ENCODE measurements at places on chromosomes 4 and X. TPM values are rescaled to one million over a fixed set of nuclear protein-coding genes. Genes with fewer than 3 reads are reported as not detected.

The NOX1 gene
- total RNA-seq, result not detected

DNA sequence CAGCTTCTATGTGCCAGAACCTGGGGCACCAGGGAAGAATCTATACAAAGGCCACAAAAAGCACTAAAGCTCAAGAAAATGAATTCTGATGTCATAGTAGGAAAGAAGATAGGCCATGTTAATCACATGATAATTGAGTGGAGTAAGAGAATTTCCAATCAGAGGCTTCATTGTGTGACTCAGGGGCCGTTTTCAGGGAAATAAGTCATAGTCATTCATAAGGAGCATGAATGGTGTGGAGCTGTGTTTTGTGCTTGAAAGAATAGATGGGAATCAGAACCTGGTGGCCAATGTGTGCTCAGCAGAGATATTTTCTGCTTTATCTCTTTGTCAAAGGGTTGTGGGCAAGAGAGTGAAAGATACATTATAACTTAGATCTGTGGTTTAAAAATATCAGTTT, 102.4 kb upstream of the ZDHHC15 start:
- no peak for DNase-seq

GRCh38 chrX:133999031-133999705, 13.8 kb upstream of the GPC3 start:
- DNase-seq, result no peak

- no peak for DNase-seq
Measured at GRCh38 chrX:55074851-55075467, at the start of gene PAGE2B. Gene PAGE2B, plus strand, starts transcription at chrX:55075030. Its CDS starts 1,012 bp downstream, at chrX:55076042.
